ENCODE measurements at places on chromosomes 16 and 17. TPM values are rescaled to one million over a fixed set of nuclear protein-coding genes. Genes with fewer than 3 reads are reported as not detected.

- DNase-seq = no peak
These were observed 53.6 kb upstream of the SCNN1B start for GRCh38 chr16:23248261-23249194.

- DNase-seq = no peak
These were observed 46.4 kb upstream of the CDH13 start for GRCh38 chr16:82580298-82580890.

GRCh38 chr16:68450741-68451255 lies 2.5 kb upstream of the SMPD3 start:
- peak; percentile 46 for DNase-seq

The LGALS9 gene
- not detected for total RNA-seq

The KRTAP4-5 gene
- not detected for total RNA-seq

The IL17C gene
- total RNA-seq = not detected

- no peak for DNase-seq
These were observed 3.2 kb downstream of the OR2C1 start for GRCh38 chr16:3358871-3359270.

- no peak for DNase-seq
These were observed 3.0 kb downstream of the KARS1 start for GRCh38 chr16:75644240-75645012.

GRCh38 chr17:16407911-16408588 lies 7.3 kb upstream of the TRPV2 start:
- no peak for DNase-seq

Data from HFFc6 (cell line).